Testis (tissue), 5 donors: ENCODE measurements at places on chromosomes 2 and 18. TPM values are rescaled to one million over a fixed set of nuclear protein-coding genes. Genes with fewer than 3 reads are reported as not detected.

DNA sequence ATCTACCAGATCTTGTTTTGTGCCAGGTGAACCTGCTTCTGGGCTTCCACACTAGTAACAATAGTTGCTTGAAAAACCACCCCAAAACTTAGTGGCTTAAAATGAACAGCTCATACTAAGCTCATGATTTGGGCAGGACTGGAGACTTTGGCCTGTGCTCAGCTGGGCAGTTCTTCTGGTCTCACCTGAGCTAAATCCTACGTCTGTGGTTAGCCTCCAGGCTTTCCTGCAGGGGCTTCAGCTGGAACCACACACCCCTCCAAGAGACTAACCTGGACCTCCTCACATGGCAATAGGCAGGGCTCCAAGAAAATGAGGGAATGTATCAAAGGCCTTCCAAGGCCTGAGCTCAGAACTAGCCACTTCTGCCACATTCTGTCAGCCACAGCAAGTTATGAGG is 144.1 kb downstream of the CD8B2 start:
- no peak for DNase-seq
- H3K27me3 ChIP-seq = no peaks in the 10 kb centered on the region
- H3K4me3 ChIP-seq = no peak overlapping the region
- H3K27ac ChIP-seq = no peak overlapping the region
- no peaks in the 10 kb centered on the region for H3K36me3 ChIP-seq

GRCh38 chr2:122864728-122865127 is 1109.3 kb downstream of the TSN start:
- no peak overlapping the region for H3K27ac ChIP-seq
- no peak for DNase-seq
- H3K36me3 ChIP-seq = no peaks in the 10 kb centered on the region

DNA sequence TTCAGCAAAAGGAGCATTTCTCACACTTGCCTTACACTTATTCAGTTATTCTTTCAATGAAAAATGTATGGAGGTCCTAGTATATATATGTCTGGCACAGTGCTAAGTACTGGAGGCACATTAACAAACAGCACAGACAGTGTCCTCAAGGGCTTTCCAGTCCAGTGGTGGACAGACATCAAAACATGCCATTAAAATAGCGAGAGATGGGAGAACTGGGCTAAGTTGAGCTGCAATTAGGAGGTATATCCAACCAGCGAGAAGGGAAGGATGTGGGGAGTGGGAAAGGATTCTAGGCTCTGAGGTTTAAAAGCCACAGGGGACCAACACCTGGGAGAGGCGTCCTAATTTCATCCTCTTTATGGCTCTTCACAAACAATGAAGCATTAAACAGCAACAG is 127.5 kb upstream of the TTC39C start:
- DNase-seq = no peak
- H3K27me3 ChIP-seq = no peaks in the 10 kb centered on the region
- H3K4me3 ChIP-seq = no peak overlapping the region
- H3K4me1 ChIP-seq = peaks cover 39% of the 10 kb centered on the region
- H3K36me3 ChIP-seq = no peaks in the 10 kb centered on the region

ICOS gene
- total RNA-seq = 0.62 TPM

DNA sequence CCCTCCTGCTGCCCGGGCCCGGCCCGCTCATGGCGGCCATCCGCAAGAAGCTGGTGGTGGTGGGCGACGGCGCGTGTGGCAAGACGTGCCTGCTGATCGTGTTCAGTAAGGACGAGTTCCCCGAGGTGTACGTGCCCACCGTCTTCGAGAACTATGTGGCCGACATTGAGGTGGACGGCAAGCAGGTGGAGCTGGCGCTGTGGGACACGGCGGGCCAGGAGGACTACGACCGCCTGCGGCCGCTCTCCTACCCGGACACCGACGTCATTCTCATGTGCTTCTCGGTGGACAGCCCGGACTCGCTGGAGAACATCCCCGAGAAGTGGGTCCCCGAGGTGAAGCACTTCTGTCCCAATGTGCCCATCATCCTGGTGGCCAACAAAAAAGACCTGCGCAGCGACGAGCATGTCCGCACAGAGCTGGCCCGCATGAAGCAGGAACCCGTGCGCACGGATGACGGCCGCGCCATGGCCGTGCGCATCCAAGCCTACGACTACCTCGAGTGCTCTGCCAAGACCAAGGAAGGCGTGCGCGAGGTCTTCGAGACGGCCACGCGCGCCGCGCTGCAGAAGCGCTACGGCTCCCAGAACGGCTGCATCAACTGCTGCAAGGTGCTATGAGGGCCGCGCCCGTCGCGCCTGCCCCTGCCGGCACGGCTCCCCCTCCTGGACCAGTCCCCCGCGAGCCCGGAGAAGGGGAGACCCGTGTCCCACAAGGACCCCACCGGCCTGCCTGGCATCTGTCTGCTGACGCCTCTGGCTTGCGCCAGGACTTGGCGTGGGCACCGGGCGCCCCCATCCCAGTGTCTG is 767 bp downstream of the RHOB start:
- peak; percentile 41 for DNase-seq
- H3K27ac ChIP-seq = peak overlapping the region; percentile 99
- H3K4me1 ChIP-seq = peaks cover 8% of the 10 kb centered on the region

DNA sequence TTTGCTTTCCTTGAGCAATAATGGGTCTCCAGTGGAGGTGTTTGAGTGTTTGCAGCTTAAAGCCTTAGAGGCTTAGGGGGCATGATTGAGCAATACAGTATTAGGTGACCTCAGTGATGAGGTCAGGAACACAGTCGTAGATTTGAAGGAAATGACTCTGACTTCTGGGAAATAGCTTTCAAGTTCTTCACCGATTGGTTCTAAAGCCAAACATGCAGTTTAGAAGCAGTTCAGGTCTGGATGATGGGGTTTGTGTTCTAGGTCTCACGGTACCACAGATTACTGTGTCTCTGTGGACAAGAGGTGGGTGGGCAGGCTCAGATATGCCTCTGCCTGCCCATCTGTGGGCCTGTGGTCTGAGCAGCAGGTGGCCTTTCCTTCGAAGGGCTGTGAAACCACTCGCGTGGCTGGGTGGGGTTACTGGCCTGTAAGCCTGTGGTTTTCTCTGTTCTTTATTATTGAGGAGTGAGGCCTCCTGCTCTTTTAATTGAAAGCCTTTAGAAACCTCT is 7.8 kb downstream of the MTHFD2 start:
- no peaks in the 10 kb centered on the region for H3K36me3 ChIP-seq
- no peak for DNase-seq
- H3K27ac ChIP-seq = peak overlapping the region; percentile 27
- no peaks in the 10 kb centered on the region for H3K27me3 ChIP-seq
- no peak overlapping the region for H3K4me3 ChIP-seq

DNA sequence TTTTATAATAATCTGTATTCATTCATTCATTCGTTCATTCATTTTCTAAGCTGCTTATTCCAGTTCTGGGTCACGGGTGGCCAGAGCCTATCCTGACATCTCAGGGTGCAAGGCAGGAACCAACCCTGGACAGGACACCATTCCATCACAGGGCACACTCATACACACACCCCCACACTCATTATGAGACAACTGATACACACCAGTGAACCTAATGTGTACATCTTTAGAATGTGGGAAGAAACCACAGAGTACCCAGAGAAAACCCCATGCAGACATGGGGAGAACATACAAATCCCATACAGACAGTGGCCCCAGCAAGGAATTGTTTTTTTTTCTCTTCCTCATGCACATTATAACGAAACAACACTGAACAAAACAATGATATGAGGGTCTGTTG is 54.7 kb downstream of the RTN4 start:
- no peak overlapping the region for H3K27ac ChIP-seq
- DNase-seq = no peak
- H3K27me3 ChIP-seq = no peaks in the 10 kb centered on the region

ARHGAP15 gene
- 2.2 TPM for total RNA-seq

AP1S3 gene
- 3.2 TPM for total RNA-seq

CYP26B1 gene
- 42.1 TPM for total RNA-seq

GRCh38 chr2:26454561-26455001 is 23.3 kb downstream of the OTOF start:
- H3K27me3 ChIP-seq = no peaks in the 10 kb centered on the region
- peak; percentile 7 for DNase-seq
- no peaks in the 10 kb centered on the region for H3K4me1 ChIP-seq
- H3K36me3 ChIP-seq = no peaks in the 10 kb centered on the region

DNA sequence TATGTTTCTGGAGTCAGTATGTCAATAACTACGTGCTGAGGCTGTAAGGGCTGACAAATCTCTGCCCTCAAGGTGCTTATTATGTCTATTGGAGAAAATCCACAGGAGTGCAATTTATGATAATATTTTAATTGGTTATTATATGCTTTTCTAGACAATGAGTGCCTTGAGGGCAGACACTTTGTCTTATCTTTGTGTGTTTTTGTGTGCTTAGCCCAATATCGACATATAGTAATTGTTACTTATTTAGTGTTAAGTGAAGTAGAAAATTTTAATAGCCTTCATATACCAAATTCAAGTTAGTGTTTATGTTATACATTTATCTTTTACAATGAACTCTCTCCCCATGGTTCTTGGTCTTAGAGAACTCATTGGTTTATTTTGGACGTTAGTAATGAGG is 118.9 kb downstream of the WDR7 start:
- H3K27ac ChIP-seq = no peak overlapping the region
- H3K27me3 ChIP-seq = no peaks in the 10 kb centered on the region
- H3K4me3 ChIP-seq = no peak overlapping the region
- no peak for DNase-seq
- no peaks in the 10 kb centered on the region for H3K36me3 ChIP-seq
- no peaks in the 10 kb centered on the region for H3K4me1 ChIP-seq

- H3K27ac ChIP-seq = peak overlapping the region; percentile 46
- DNase-seq = no peak
- peak overlapping the region; percentile 78 for H3K4me3 ChIP-seq
- H3K27me3 ChIP-seq = no peaks in the 10 kb centered on the region
- H3K36me3 ChIP-seq = no peaks in the 10 kb centered on the region
- peaks cover 12% of the 10 kb centered on the region for H3K4me1 ChIP-seq
Observed at GRCh38 chr18:62186499-62186773, 420 bp downstream of the PIGN start.

- no peaks in the 10 kb centered on the region for H3K36me3 ChIP-seq
- no peaks in the 10 kb centered on the region for H3K4me1 ChIP-seq
- DNase-seq = no peak
- no peak overlapping the region for H3K27ac ChIP-seq
- H3K27me3 ChIP-seq = no peaks in the 10 kb centered on the region
Observed at GRCh38 chr2:155633887-155634570, 698.5 kb downstream of the NR4A2 start.

GRCh38 chr2:129087133-129087813 is 768.6 kb upstream of the HS6ST1 start:
- no peak overlapping the region for H3K4me3 ChIP-seq

GRCh38 chr2:234164493-234165413 is 114.3 kb downstream of the SPP2 start:
- no peaks in the 10 kb centered on the region for H3K36me3 ChIP-seq
- no peak overlapping the region for H3K27ac ChIP-seq
- H3K4me3 ChIP-seq = no peak overlapping the region
- no peaks in the 10 kb centered on the region for H3K4me1 ChIP-seq
